ENCODE measurements at places on chromosomes 5 and 9. TPM values are rescaled to one million over a fixed set of nuclear protein-coding genes. Genes with fewer than 3 reads are reported as not detected.
A peak's percentile ranks its signal among the peaks of the same experiment; 100 is the strongest.

DNA sequence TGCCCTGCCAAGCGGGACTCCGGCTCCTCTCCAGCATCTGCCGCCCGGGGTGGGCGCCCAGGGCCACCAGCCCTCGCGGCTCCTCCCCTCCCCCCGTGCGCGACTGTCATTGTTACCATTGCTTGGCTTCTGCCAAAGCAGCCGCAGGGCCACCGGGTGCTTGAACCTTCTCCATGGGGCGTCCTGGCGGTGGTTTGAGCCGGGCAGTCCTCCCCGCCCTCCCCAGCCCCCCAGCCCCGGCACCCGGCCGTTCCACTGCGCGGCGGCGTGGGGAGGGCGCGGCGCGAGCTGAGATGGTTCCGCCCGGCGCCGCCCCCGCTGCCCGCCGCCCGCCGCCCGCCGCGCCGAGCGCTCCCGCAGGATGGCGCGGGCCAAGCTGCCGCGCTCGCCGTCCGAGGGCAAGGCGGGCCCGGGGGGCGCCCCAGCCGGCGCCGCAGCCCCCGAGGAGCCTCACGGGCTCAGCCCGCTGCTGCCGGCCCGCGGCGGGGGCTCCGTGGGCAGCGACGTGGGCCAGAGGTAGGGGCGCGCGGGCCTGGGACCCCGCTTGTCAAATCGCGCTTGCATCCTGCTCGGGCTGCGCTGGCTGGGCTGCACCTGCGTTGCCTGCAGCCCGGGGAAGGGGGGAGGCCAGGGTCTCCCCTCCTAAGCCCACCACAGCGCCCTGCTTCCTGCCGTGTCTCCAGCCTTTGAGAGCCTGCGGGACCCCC lies 34.4 kb downstream of the KCNT1 start:
- DNase-seq = no peak

GRCh38 chr9:97543561-97543960 lies 42.1 kb downstream of the TMOD1 start:
- DNase-seq = no peak

- DNase-seq = peak; percentile 71
These were observed 191.6 kb upstream of the MSX2 start for GRCh38 chr5:174532455-174533453.

DNA sequence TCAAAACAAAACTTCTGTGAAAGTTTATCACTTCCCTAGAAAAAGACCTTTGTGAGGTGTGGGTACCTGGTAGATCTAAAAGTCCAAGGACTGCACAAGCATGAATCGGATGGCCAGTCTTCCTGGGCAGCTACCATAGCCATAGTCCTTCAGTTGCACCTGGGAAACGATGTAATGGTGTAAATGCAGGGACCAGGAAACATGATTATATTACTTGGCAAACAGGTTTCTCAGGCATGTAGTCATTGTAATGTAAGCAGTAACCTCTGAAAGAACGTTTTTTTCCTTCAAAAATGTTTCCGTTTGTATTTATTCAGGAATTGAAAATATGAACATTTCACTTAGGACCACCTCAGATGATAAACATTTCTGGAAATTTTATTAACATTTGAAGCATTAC lies 433.4 kb downstream of the DTWD2 start:
- no peak for DNase-seq

GRCh38 chr9:27632254-27632653 lies 59.0 kb upstream of the C9orf72 start:
- no peak for DNase-seq

DNA sequence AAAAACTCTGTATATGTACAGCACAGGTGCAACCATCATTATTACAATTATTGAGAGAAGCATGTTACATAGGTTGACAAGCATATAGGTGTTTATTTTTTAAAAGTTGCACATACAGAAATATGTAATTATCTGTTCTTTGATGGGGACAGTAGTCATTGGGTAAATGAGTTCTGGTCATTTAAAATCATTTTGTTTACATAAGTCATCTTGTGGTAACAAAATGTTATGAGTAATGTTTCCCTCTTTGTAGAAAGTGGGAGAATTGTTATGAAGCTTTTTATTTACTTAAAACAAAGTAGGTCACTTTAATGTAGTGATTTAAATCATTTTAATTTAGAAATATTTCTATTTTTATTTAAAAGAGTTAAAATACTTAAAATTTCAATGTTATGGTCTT lies 33.8 kb upstream of the FBXL17 start:
- DNase-seq = no peak

DNA sequence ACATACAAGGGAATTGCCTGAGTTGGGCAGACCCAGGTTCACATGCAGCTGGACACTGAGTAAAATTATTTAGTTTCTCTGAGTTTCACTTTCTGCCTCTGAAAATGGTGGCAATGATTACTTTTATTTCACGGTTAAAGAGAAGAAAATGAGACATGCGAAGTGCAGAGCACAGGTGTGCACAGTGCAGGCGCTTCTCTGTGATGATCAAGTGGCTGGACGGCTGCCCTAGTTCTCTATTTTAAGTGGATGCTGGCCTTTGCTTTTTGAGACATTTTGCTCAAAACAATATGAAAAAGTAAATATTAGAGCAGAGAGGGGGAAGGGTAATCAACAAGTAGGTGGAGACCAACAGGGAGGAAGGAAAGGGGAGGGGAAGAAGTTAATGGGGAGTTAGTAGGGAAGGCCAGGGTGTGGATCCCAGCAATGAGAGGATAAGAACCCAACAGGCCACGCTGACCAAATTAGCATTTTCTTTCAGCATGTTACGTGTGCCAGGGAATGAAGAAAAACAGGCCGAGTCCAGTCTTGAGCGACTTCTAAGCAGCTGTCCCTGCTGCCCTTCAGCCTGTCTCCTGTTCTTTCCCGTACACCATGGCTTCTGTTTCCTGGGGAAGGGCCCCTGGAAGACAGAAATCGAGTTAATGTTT lies 16.1 kb downstream of the SNX18 start:
- peak; percentile 72 for DNase-seq

DNA sequence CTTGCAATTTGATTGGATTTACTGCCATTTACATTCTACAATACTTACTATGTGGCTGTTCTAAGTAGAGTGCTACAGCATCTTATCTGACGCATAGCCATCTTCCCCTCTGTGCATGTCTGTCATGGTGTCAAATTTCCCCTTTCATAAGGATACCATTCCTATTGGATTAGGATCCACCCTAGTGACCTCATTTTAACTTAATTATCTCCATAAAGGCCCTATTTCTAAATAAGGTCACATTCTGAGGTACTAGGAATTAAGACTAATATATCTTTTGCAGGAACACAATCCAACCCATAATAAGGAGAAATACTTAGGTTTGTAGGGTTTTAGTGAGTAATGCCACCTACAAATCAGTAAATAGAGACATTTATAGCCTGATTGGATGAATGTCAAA lies 268.0 kb downstream of the ADAMTSL1 start:
- DNase-seq = no peak

DNA sequence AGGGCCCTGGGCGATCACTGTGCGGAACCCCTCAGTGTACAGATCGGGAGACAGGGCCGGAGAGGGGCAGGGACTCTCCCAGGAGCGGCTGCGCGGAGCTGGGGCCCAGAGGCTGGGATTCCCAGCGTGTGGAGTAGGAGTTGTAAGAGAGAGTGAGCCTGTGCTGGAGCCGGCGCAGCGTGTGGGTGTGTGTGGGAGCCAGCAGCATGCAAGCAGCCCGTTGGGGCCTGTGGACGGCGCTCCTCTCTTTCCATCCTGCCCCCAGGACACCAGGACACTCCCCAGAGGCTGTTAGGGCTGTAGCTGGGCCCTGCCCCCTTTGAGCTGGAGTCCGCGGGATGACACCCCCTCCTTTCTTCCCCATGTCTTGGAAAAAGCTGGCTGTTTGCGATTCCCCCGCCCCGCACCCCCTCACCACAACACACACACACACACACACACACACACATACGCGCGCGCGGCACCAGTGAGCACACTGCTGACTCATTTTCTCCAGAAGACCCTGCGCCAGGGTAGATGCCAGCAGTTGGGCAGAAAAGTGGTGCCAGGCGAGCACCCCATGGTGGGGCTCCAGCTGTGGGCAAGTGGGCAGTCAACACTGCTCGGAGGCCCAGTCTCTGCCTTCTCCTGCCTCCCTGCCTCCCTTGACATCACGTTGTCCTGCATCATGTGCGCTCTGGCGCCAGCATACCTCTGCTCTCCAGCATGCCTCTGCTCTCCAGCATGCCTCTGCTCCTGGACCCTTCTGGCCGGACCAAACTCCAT lies 1.5 kb downstream of the COL27A1 start:
- DNase-seq = no peak

- DNase-seq = no peak
These were observed 226.0 kb downstream of the HINT1 start for GRCh38 chr5:130939059-130939458.

DNA sequence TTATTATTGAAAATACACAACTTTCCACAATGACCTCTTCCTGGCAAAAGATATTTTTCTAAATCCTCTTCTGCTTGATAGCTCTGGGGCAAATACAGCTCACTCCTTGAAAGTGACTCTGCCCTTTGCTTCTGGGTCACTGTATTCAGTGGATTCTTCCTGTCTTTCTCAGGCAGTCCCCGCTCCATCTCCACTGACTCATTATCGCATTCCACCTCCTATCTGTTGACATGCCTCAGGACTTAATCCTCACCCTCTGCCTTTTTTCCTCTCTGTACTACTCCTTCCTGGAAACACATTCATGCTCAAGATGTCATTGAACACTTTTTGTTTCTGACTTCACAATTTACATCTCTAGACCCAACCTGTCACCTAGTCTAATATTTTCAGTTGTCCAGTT lies 8.4 kb upstream of the RGS7BP start:
- DNase-seq = no peak

DNA sequence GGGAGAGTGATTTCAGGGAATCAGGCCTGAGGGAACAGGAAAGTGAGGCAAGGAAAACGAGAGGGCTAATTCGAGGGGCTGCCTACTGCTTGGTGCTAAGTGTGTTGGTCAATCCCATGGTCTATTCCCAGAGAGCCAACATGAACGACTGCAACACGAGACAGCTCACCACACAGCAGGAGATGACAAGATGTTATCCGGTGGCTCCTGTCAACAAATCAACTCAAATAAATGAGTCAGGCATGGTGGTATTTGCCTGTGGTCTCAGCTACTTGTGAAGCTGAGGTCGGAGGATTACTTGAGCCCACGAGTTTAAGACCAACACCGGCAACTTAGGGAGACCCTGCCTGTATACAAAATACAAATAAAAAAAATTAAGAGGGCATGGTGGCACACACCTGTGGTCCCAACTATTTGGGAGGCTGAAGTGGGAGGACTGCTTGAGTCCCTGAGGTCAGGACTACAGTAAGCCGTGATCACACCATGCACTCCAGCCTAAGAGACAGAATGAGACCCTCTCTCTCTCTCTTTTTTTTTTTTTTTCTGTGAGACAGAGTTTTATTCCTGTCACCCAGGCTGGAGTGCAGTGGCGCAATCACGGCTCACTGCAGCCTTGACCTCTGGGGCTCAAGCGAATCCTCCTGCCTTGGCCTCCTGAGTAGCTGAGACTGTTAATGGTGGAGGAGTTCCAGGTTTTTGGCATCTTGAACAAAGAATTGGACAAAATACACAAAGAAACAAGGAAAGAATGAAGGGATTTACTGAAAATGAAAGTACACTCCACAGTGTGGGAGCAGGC lies 9.0 kb upstream of the FAF2 start:
- DNase-seq = no peak

DNA sequence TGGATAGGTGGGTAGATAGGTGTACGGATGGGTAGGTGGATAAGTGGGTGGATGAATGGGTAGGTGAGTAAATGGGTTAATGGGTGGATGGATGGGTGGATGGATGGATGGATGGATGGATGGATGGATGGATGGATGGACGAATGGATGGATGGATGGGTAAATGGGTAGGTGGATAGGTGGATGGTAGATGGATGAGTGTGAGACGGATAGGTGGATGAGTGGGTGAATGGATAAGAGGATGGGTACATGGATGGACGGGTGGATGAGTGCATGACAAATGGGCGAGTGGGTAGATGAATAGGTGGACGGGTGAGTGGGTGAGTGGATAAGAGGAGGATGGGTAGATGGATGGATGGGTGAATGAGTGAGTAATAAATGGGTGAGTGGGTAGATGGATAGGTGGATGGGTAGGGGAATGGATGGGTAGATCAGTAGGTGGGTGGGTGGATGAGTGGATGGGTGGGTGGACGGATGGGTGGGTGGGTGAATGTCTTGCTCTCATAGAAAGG lies 179.2 kb downstream of the FGF18 start:
- no peak for DNase-seq

- DNase-seq = no peak
These were observed 704 bp downstream of the SUSD1 start for GRCh38 chr9:112174222-112174964.

- no peak for DNase-seq
These were observed 408.8 kb upstream of the IRX1 start for GRCh38 chr5:3186736-3187405.

GRCh38 chr5:1474183-1474839 lies 29.1 kb upstream of the SLC6A3 start:
- no peak for DNase-seq

DNA sequence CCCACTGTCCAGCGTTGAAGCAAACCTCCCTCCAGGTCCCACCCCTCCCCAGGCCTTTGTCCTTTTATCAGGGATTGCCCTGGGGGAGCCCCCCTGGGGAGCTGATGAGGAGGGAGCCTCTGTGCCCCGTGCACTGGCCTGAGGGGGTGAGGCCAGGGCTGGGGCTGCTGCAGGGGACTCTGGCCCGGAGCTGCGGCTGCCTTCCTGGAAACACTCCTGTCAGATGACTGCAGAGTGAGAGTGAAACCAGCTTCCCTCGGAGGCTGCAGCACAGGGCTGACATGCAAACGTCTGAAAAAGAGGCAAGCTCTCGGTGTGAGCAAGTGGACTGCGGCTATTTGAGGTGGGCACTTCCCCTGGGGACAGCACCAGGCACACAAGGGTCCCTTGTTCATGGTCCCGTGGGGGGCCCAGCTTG lies 4.6 kb upstream of the TRAF2 start:
- no peak for DNase-seq

GRCh38 chr5:84017523-84018172 lies 297.0 kb upstream of the HAPLN1 start:
- DNase-seq = no peak

DNA sequence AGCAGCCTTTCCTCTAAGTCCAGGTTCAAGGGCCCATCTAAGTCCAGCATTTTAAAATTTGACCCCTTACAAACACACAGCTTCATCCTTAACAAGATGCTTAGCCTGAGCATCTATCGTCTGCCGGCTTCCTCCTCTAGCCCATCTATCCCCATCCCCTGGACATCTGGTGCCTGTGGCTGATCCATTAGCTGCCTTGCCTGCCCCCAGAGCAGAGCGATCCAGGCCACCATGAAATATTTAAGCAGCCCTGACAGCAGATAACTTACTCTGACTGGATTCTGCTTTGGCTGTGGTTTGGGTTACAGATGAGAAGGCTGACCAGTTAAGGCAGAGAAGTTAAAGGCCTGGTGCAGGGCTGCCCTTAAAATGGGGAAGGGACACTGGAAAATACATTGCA lies 30.9 kb upstream of the CPEB4 start:
- no peak for DNase-seq

- DNase-seq = no peak
These were observed 17.9 kb downstream of the OXCT1 start for GRCh38 chr5:41852293-41852692.

Gene EGFLAM
- total RNA-seq = 31.5 TPM

Gene SH3RF2
- 9.5 TPM for total RNA-seq

Gene MLANA
- not detected for total RNA-seq

Gene MARCOL
- not detected for total RNA-seq

Gene LCP2
- total RNA-seq = 21.8 TPM

Gene ADGRD2
- 2.6 TPM for total RNA-seq

Gene AFAP1L1
- total RNA-seq = 13.3 TPM
